Esophagus squamous epithelium (tissue), 5 donors: ENCODE measurements at places on chromosomes 7 and 10.
A peak's percentile ranks its signal among the peaks of the same experiment; 100 is the strongest.

- no peaks in the 10 kb centered on the region for H3K4me1 ChIP-seq
- no peak for DNase-seq
- H3K27ac ChIP-seq = no peak overlapping the region
- no peaks in the 10 kb centered on the region for H3K36me3 ChIP-seq
- H3K4me3 ChIP-seq = no peak overlapping the region
- H3K27me3 ChIP-seq = no peaks in the 10 kb centered on the region
Measured at GRCh38 chr10:125774581-125775191, 935 bp downstream of the MMP21 start.

DNA sequence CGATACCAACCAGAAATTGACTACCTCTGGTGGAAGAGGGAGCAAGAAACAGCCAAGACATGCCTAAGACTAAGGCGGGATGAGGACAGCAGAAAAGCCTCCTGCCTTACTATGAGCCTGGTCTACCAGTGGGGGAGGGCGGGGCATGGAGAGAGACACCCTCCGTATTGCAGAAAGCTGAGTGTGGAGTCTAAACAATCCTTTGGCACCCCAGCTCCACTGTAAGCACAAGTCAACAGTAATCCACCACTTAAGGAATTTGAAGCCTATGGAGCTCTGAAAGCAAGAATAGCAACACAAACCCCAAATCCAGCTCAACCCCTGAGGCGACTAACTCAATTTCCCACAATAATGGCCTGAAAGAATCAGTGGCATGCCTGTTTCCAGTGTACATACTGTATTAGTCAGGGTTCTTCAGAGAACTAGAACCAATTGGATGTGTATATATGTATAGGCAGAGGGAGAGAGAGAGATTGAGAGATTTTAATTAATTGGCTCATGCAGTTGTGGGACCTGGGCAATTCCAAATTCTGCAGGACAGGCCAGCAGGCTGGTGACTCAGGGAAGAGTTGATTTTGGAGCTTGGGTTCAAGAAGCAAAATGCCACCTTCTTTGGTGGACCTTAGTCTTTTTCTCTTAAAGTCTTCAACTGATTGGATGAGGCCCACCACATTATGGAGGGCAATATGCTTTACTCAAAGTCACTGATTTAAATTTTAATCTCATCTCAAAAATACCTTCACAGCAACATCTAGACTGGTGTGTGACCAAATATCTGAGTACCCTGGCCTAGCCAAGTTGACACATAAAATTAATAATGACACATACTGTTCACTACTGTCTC lies 13.5 kb downstream of the PPIF start:
- no peak overlapping the region for H3K27ac ChIP-seq
- H3K4me1 ChIP-seq = peaks cover 8% of the 10 kb centered on the region
- no peaks in the 10 kb centered on the region for H3K27me3 ChIP-seq
- peaks cover 19% of the 10 kb centered on the region for H3K36me3 ChIP-seq
- no peak for DNase-seq
- H3K4me3 ChIP-seq = no peak overlapping the region

DNA sequence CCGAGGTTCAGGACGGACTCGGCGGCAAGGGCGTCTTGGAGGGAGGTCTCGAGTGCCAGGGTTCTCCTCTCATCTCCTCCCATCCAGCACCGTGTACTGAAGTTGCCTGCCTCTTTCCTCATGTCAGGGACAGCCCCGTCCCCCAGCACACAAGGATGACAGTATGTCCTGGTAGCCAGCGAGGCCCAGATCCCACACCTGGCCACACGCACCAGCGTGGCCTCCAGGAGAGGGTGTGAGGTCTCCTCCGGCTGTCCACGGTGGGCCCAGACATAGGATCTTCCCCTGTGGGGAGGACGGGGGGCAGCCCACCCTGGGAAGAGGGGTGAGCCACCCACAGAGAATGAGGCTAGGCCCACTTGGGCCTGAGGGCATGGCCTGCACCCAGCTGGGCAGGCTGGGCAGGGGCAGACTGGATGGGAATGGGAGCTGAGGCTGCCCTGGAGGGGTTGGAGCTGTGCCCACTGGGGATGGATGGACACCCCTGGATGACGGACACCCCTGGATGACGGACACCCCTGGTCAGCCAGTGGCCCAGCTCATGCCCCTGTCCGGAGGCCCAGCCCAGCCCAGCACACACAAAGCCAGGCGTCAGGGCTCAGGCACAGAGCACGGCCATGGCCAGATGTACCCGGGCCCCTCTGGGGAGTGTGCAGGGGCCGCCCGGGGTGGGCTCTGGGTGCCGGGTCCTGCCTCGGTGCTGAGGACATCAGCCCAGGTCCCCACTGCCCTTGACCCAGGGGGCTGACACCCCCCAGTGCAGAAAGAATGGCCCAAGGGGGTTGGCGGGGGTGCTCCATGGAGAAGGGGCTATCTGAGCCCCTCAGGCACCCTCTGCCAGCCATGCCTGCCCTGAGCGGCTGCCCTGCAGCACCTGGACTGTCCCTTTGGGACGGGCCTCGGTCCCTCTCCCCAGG lies 30.9 kb upstream of the CFAP46 start:
- no peaks in the 10 kb centered on the region for H3K36me3 ChIP-seq
- H3K4me1 ChIP-seq = no peaks in the 10 kb centered on the region
- H3K27ac ChIP-seq = no peak overlapping the region
- DNase-seq = no peak
- no peak overlapping the region for H3K4me3 ChIP-seq
- no peaks in the 10 kb centered on the region for H3K27me3 ChIP-seq

DNA sequence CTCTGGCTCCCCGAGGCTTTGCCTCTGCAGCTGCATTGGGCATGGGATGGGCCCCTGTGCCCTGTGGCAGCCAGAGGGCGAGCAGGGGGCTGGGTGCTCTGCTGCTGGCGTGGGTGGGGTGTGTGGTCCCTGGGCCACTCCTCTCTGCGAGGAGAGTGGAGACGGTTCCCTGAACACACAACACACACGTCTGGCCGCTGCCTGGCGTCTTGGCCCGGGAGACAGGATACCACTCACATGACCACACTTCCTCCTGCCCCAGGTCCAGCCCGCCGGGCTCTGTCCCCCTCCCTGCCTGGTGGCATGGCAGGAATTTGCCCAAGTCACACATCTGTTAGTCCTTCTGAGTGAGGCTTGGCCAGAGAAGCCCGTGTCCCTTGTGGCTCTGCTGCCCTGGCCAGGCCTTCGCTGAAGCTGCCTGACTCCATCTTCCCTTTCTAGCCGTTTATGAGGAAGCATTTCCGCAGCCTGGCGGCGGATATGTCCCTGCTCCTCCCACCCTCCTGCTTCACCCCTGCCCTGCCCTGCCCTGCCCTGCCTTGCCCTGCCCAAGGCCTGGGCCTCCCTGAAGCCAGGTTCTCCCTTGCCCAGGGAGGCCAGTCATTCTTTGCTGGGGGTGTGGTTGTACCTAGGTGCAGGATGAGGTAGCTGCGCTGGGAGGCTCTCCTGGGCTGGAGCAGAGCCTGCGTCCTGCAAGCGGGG lies 3.0 kb downstream of the BRI3 start:
- H3K4me1 ChIP-seq = peaks cover 71% of the 10 kb centered on the region
- no peak for DNase-seq
- H3K27me3 ChIP-seq = no peaks in the 10 kb centered on the region
- H3K36me3 ChIP-seq = no peaks in the 10 kb centered on the region
- H3K27ac ChIP-seq = peak overlapping the region; percentile 94
- peak overlapping the region; percentile 75 for H3K4me3 ChIP-seq

- no peaks in the 10 kb centered on the region for H3K4me1 ChIP-seq
- H3K36me3 ChIP-seq = no peaks in the 10 kb centered on the region
- no peak overlapping the region for H3K27ac ChIP-seq
Measured at GRCh38 chr10:56880606-56881005, 519.5 kb upstream of the ZWINT start.

DNA sequence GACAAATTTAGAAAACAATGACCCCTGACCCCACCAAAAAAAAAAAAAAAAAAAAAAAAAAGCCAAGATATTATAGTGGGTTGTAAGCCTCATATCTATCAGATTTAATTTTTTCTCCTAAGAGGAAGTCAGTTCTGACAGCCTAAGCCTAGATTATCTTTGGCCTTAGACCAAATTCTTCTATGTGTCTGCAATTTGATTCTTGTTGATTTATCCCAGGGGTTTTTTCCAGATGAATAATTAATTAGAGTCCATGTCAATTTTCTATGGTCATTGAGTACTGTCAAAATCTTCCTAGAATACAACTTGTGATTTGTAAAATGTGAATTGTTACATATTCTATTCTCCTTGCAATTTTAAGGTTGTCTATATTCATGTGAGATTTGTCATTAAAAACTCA lies 151.6 kb upstream of the CACNA2D1 start:
- DNase-seq = no peak
- no peaks in the 10 kb centered on the region for H3K36me3 ChIP-seq
- no peaks in the 10 kb centered on the region for H3K27me3 ChIP-seq
- no peak overlapping the region for H3K27ac ChIP-seq
- peaks cover 16% of the 10 kb centered on the region for H3K4me1 ChIP-seq
- H3K4me3 ChIP-seq = no peak overlapping the region

DNA sequence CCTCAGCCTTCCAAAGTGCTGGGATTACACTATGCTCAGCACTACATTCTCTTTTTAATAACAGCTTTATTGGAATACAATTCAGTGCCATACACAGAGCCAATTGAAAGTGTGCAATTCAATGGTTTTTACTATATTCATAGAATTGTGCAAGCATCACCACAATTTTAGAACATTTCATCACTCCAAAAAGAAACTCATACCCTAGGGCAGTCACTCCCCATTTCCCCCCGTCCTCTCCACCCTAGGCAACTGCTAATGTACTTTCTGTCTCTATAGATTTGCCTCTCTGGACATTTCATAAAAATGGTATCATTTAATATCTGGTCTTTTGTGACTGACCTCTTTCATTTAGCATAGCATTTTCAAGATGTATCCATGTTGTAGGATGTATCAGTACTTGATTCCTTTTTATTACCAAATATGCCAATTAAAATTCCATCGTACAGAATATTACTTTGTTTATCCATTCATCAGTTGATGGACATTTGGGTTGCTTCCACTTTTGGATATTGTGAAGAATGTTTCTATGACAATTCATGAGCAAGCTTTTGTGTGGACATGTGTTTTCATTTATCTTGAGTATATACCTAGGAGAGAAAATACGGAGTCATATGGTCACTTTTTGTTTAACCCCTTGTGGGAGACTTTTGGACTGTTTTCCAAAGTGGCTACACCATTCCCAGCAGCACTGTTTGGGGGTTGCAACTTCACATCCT lies 6.3 kb upstream of the XPNPEP1 start:
- peaks cover 3% of the 10 kb centered on the region for H3K4me1 ChIP-seq
- no peak for DNase-seq
- no peak overlapping the region for H3K27ac ChIP-seq
- no peak overlapping the region for H3K4me3 ChIP-seq
- H3K27me3 ChIP-seq = no peaks in the 10 kb centered on the region

GRCh38 chr10:80555415-80555814 lies 17.7 kb downstream of the SH2D4B start:
- no peaks in the 10 kb centered on the region for H3K27me3 ChIP-seq
- no peak overlapping the region for H3K27ac ChIP-seq
- no peak for DNase-seq
- H3K4me3 ChIP-seq = no peak overlapping the region

- no peak overlapping the region for H3K4me3 ChIP-seq
- DNase-seq = no peak
- H3K4me1 ChIP-seq = no peaks in the 10 kb centered on the region
- H3K27me3 ChIP-seq = peaks cover 51% of the 10 kb centered on the region
- no peaks in the 10 kb centered on the region for H3K36me3 ChIP-seq
Measured at GRCh38 chr7:128108129-128108528, 76.9 kb upstream of the LRRC4 start.

DNA sequence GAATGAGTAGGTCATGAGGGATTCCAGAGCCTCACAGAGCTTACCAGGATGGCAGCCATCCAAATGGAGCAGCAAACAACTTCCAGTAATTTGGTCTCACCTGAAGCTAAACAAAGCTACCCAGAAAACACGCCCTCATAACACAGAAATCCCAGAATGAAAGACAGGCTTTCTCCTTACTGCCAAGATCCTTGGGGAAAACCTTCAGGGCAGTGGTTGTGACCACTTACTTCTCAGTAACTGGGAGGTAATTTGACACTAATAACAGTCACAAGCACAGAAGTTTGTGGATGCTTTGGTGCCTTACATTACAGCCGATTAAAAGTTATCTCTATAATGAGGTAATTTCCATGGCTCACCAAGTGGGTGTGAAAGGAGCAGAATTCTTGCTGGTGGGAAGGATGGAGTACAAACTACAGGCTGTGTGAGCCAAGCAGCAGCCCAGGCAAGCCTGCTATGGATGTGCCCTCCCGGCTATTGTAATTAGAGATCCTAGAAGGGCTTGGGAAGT lies 10.4 kb downstream of the WDR91 start:
- H3K27ac ChIP-seq = no peak overlapping the region
- no peak overlapping the region for H3K4me3 ChIP-seq
- no peaks in the 10 kb centered on the region for H3K27me3 ChIP-seq

- H3K27ac ChIP-seq = no peak overlapping the region
- DNase-seq = no peak
- no peaks in the 10 kb centered on the region for H3K4me1 ChIP-seq
- H3K4me3 ChIP-seq = no peak overlapping the region
- no peaks in the 10 kb centered on the region for H3K36me3 ChIP-seq
Measured at GRCh38 chr7:45143616-45144015, 14.0 kb upstream of the RAMP3 start.

- no peaks in the 10 kb centered on the region for H3K36me3 ChIP-seq
- H3K4me3 ChIP-seq = no peak overlapping the region
- no peak for DNase-seq
- H3K27me3 ChIP-seq = no peaks in the 10 kb centered on the region
- no peaks in the 10 kb centered on the region for H3K4me1 ChIP-seq
- no peak overlapping the region for H3K27ac ChIP-seq
Measured at GRCh38 chr7:146956321-146956720, 839.7 kb downstream of the CNTNAP2 start.

- H3K27me3 ChIP-seq = no peaks in the 10 kb centered on the region
- no peak overlapping the region for H3K4me3 ChIP-seq
- no peak overlapping the region for H3K27ac ChIP-seq
- no peaks in the 10 kb centered on the region for H3K4me1 ChIP-seq
- DNase-seq = no peak
Measured at GRCh38 chr7:16114633-16115032, 306.7 kb downstream of the CRPPA start.

DNA sequence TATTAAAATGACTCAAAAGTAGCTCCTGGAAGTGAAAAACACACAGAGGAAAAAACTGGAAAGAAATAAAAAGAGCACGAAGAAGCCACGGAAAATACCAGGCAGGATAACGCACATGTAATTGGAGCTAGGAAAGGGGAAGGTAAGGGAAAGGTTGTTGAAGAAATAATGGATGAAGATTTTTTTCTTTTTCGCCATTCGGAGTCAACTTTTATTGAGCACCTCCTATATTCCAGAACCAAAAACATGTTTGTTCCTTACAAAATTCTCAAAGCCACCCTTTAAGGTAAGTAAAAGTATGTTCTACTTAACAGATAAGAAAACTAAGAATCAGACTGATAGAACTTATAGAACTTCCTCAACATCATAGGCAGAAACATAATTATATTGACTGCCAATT lies 32.8 kb upstream of the PTPRN2 start:
- no peak for DNase-seq
- no peaks in the 10 kb centered on the region for H3K27me3 ChIP-seq
- H3K4me1 ChIP-seq = no peaks in the 10 kb centered on the region
- H3K27ac ChIP-seq = no peak overlapping the region
- H3K36me3 ChIP-seq = no peaks in the 10 kb centered on the region
- no peak overlapping the region for H3K4me3 ChIP-seq
